Activated CD4-positive, CD25-positive, alpha-beta regulatory T cell (primary cell): ENCODE measurements at places on chromosomes 16 and 17.

- no peak for DNase-seq
These were observed 46.9 kb downstream of the METRNL start for GRCh38 chr17:83126275-83126811.

DNA sequence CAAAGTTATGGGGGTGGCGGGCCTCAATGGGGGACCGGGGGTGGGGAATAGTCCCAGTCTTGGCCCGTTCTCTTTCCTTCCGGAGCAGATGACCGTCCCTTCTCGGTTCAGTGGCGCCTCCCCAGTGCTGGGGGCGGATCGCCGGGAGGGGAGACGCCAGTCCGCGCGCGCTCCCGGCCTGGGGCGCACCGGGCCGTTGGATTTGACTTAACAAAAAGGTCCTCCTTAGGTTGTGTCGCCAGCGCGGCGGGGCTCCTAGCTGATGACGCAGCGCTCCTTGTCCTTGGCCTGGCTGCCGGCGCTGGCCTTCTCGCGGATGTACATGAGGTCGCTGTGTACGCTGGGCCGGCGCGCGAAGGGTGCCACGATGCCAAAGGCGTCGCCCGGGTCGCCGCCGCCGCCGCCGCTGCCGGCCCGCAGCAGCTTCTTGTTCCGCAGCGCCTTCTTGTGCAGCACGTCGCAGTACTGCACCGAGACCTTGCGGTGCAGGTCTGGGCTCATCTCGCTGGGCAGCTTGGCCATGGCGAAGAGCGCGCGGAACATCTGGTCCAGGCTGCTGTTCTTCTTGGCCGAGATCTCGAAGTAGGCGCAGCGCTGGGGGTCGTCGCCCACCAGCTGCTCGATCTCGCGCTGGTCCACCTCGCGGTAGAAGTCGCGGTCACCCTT, 1.2 kb downstream of the RASD1 start:
- no peak for DNase-seq

DNA sequence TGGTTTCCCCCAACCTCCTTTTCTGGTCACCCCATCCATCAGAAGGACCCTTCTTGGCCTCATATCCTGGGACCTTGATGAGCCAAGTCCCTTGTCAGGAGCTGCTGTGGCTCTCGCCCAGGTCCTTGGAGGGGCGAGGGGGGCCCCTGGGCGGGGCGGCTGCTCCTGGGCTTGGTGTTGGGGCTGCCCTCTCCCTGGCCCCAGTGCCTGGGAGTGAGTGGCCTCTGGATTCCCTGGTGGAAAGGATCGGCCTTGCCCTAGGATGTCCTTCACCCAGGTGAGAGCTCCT, 6.2 kb upstream of the NOTUM start:
- no peak for DNase-seq

GRCh38 chr16:74774223-74775139, at the start of gene FA2H:
TSS of gene FA2H (minus strand) at chr16:74774820. CDS start at chr16:74774755, 65 bp downstream.
- peak; percentile 10 for DNase-seq

DNA sequence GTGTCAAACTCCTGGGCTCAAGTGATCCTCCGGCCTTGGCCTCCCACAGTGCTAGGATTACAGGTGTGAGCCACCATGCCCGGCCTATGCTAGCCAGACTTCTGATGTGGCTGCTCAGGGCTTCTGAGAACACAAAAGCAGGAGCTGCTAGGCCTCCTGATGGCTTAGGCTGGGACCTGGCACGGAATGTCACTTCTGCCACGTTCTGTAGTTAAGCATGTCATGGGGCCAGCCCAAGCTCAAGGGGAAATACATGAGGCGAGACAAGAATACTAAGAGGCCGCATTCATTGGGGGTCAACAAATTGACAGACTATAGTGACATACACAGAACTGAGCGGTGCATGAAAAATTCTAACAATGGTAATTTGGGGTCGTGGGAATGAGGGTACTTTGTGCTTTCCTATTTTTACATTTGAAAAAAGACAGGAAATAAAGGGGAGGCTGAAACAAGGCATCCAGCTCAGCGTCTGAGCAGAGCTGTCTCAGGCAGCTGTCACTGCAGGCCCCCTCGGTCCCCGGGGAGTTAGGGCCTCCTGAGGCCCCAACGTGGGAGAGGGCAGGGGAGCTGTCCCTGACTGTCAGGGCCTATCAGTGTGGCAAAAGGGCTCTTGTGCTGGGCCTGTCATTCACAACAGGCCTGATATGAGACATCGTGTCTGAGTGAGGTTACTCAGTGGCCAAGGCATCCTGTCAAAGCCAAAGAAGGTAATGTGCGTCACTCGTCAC, 26.4 kb downstream of the CFAP20 start:
- DNase-seq: no peak

DNA sequence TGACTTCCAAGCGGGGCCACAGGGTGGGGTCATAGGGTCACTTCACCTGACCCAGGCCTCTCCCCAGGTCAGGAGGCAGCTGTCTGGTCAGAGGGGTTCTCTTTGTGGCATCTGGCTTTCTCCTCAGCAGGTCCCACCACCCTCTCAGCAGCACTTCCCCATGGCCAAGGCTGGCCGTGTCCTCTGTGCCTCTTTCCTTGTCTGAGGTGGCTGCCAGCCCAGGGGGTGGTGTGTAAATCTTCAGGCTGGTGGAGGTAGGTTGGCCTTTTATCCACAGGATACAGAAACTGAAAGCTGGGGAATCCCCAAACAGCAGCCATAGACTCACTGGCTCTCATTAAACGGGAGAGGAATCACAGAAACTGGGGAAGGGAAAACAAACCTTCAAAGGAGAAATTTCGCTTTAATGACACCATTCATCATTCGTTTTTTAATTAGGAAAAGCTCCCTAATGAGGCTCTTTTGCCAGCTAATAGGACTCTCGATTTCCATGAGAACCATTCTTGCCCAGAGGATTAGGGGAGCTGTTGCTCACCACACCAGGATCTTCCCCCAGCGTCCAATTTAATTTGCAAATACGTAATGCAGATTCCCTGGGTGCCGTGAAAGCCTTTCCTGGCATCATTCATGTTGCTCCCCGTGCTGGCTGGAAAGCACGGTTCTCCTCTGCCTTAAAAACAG, 18.0 kb downstream of the C17orf75 start:
- DNase-seq: no peak

DNA sequence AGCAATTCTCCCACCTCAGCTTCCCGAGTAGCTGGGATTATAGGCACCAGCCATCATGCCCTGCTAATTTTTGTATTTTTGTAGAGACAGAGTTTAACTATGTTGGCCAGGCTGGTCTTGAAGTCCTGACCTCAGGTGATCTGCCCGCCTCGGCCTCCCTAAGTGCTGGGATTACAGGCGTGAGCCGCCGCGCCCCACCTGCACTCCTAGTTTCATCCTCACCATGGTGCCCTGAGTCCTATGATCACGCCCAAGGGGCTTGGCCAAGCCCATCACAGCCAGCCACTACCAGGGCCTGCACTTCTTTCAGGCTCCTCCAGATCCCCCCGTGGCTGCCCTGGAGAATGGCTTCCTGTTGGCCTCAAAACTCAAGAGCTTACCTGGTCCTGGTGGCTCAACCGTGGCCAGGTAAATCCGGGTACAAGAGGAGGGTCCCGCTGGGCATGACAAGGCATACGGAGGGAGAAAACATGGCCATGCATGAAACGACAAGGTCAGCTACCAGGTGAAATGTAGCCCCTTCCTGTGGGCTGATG, 20.4 kb upstream of the TFAP4 start:
- no peak for DNase-seq

DNA sequence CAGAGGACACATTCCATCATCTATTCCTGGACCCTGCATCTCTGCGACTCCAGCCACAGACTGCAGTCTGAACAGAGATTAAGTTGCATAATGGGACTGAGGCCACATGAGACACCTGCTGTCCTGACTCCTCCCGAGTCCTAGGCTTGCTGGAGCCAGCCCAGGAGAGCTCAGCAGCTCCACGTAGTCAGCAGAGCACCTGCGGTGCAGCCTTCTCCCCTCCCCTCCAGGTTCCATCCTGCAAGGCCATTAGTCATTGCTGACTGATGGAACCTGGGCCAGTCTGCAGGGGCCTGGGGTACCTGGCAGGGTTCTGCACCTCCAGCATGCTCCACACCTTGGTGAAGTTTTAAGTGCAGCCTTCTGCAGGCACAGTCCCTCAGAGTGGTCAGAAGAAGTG, 76.7 kb downstream of the PLD6 start:
- DNase-seq: no peak

DNA sequence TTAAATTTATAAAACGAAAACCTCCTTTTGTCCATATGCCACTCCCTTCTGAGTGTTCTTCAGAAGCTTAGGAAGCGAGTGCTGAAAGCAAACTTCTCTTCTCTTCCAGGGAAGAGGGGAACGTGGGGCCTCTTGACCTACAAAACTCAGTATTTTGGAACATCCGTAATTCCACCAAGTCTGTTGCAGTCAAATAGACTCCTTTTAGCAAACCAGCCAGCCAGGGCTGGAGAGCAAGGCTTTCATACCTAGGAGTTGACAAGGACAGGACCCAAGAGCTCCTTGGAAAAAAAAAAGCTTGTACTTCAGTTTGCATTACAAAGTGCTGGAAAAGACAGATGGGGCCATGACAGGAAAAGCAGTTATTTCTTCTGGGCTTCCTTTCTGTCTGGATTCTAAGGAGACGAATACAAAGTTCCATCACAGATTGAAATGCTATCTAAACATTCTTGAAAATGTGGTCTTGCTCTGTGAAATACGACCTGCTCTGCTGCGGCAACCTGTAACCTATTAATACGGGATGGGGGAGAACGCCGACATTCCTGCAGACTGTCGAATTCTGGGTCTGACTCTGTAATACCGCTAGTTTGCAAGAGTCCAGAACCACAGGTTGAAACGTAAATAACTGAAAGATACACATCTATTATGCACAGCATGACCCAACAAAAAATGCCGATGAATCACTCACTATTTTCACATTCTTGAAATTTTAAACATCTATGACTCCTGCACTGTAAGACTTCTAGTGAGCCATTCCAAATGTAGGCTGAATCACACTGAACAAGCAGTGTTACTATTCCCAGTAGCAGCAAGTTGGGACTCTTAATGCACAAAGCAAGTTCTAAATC, 20.6 kb downstream of the VPS53 start:
- DNase-seq: no peak

DNA sequence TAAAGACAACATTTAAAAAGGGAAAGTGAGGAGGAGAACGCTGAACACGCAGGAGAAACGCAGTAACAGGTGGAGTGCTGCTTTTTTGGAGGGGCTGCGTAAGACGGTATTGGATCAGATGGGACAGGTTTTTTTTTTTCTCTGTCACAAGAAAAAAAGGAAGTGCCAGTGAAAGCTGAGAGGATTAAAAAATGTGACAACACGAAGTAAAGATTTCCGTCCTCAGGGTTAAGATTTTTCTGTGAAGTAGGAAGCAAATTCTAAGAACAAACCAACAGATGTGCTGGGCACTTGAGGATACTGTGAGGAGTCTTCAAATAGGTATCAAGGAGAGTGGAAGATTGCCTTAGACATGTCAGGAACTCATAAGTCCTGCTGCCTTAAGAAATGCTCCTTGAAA, 5.8 kb upstream of the ABCA9 start:
- no peak for DNase-seq

DNA sequence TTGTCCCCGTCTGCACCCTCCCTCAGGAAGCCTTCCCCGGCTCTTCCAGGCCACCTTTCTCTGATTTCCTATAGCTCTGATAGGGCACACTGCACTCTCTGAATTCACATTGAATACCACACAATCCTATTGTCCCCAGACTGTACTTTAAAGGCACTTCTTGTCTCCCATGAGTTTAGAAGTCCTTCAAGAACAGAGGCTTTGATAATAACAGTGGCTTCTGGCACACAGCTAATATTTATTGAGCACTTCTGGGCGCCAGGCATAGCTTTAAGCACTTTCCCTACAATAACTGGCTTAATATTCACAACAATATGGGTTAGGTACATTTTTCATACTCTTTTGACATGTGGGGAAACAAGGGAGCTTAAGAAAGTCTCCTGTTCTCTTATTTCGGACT, 169.7 kb upstream of the IRX6 start:
- DNase-seq: no peak

- DNase-seq: no peak
These were observed 85.9 kb upstream of the PLCG2 start for GRCh38 chr16:81693041-81693743.

GRCh38 chr17:46979147-46979863, at the start of gene RPRML:
TSS of gene RPRML (minus strand) at chr17:46979253. CDS start at chr17:46979007, 246 bp downstream.
- DNase-seq: no peak

DNA sequence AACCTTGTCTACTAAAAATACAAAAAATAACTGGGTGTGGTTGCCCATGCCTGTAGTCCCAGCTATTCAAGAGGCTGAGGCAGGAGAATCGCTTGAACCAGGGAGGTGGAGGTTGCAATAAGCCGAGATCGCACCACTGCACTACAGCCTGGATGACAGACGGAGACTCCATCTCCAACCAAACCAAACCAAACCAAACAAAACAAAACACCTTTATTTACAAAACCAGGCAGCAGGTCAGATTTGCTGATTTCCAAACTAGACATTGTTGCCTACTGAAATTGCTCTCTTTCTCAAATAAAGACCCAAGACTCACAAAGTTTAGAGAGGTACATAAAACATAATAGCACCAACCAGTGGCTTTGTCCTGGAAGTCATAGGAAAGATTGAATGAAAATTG, 5.7 kb upstream of the TMEM238L start:
- no peak for DNase-seq

DNA sequence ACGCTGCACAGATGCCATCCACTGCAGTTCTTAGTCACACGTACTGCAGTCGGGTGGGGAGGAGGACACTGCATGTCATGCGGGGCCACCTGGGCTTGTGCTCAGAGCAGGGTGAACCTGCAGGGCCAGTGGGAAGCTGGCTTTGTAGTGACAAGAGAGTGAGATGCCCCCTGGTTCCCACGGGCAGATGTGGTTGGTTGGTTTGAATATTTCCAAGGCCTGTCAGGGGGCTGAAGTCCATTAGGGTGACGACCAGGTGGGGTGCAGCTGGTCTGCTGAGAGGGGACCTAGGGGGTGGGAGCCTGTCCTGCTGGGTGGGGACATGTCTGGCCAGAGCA, 14.3 kb downstream of the ZNF213 start:
- DNase-seq: no peak

- no peak for DNase-seq
These were observed 52.3 kb upstream of the ADCY7 start for GRCh38 chr16:50213939-50214519.
